ENCODE measurements at places on chromosomes 5 and 9.

- DNase-seq, result peak; percentile 29
Measured at GRCh38 chr5:72956324-72957140, 691 bp downstream of the FCHO2 start.

GRCh38 chr9:127763918-127764384 lies 14.5 kb downstream of the SH2D3C start:
- DNase-seq, result no peak

- DNase-seq, result no peak
Measured at GRCh38 chr9:110109333-110110092, 98.4 kb downstream of the C9orf152 start.

- DNase-seq, result no peak
Measured at GRCh38 chr5:84706678-84707641, 322.3 kb upstream of the EDIL3 start.

DNA sequence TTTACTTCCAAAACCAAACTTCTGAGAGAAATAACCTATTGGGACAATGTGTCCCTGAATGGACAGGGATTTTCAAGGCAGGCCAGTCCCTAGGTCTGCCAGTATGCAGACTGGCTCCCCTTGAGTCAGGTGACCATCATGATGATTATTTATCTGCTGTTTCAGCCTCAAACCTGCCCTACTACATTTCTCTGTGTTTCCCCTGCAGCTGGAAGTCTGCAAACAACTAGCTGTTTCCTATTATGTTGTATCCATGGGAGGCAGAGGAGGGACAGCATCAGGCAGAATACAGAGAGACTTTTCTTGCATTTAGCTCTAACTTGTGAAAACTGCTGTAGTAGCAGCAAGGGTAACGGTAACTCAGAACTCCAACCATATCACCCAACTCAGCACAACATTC lies 36.2 kb upstream of the IFNK start:
- no peak for DNase-seq

GRCh38 chr5:133510634-133511262 lies 101.6 kb downstream of the FSTL4 start:
- no peak for DNase-seq

DNA sequence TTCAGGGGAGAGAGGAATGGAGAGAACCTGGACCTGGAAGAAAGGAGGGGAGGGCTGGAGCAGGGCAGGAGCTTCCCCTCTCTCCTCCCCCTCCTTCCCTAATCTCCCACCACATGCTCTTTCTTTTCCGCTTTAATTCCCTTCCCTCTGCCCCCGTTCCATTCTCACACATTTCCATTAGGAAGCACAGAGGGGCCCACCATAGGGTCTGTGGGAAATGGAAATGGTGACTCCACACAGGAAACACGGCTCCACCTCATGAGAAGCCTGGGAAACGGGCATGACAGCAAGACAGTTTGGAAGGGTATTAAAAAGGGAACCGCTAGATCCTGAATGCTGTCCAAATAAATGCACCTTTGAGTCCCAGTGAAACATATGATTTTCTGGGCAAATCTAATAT lies 64.9 kb upstream of the ENTREP1 start:
- no peak for DNase-seq

DNA sequence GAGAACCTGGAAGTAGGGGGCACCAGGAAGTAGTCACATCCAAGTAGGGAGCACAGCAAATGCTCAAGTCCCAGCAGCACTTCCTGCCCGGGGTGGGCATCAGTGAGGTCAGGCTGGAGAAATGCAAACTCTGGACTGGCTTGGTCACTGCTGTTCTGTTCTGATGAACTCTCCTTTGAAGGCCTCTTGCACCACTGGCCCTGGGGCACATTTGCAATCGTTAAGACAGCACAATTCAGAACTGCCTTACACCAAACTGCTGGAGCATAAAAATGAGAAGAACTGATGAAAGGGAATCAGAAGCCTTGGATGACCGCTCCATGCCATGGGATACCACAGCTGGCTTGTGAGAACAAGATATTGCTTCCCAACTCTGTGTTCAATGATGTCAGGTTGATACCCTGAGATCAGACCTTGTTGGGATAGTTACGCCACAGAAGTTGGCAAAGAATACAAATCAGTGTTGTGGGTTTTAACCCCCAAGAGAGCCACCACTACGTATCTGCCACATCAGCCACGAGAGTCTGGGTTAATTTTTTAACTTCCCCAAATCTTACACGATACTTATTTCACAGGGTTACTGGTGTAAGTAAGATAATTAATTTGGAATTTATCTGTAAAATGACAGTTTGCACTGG lies 42.3 kb upstream of the ZSWIM6 start:
- DNase-seq, result no peak

GRCh38 chr9:111731928-111732327 lies 62.8 kb downstream of the SHOC1 start:
- DNase-seq, result no peak

GRCh38 chr9:131018621-131019020 lies 9.6 kb downstream of the LAMC3 start:
- no peak for DNase-seq

- DNase-seq, result no peak
Measured at GRCh38 chr9:110671849-110672248, 3.3 kb downstream of the MUSK start.

GRCh38 chr5:139188558-139189270 lies 9.5 kb downstream of the SIL1 start:
- no peak for DNase-seq

GRCh38 chr9:79664375-79664831 lies 92.6 kb downstream of the TLE4 start:
- DNase-seq, result no peak

DNA sequence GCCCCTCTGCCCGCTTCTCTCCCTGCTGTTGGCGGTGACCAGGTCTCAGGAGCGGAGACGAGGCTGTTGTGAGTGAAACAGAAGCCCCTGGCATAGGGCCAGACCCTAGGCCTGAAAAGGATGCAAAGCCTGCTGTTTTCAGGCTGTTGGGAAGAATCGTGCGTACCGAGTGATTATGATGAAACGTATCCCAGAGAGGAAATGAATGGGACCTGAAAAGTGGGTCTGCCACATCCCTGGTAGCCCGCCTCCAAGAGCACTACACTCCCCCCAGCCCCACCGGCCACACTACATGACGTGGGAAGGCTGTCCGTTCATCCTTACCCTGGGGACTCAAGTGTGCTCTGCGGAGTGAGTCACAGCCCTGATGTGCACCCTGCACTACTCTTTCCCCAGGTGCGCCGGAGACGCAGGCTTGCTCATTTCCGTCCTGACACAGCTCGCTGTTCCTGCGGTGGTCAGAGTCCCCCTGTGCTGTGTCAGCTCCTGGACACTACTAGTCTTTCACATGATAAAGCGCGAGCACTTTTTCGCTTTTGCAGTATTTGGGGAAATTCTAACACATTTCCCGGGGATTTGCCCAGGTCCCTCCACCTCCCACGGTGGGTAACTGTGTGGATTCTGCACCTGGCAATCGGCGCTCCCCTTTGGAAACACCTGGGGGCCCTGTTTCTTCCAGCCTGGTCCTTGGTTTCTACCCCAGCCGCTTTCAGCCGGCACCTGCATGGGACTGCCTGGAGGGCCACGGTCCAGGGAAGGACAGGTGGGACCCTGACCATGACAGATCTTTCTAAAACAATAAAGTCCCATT lies 91.5 kb downstream of the ANKRD33B start:
- no peak for DNase-seq

GRCh38 chr9:13956107-13956506 lies 357.8 kb downstream of the NFIB start:
- DNase-seq, result peak; percentile 74

- DNase-seq, result no peak
Measured at GRCh38 chr5:42109006-42109572, 184.0 kb downstream of the FBXO4 start.

- no peak for DNase-seq
Measured at GRCh38 chr5:143019614-143020515, 249.7 kb downstream of the ARHGAP26 start.

- no peak for DNase-seq
Measured at GRCh38 chr5:1764606-1764960, 35.1 kb downstream of the MRPL36 start.

- DNase-seq, result peak; percentile 16
Measured at GRCh38 chr5:146426853-146427618, 20.1 kb upstream of the TCERG1 start.

DNA sequence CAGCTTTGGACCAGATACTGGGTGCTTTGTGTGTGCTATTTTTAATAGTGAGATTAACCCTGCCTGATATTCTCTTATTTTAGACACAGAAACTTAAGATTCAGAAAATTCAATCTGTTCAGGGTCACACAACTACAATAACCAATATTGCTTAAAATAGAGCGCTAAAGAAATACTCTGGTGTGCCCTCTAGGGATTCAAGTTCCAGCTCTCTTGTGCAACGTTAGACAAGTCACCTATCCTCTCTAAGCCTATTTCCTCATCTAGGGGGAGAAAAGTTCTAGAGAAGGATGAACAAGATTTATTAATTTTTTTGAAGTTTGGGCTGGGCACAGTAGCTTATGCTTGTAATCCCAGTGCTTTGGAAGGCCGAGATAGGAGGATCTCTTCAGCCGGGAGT lies 2.1 kb upstream of the SCAI start:
- no peak for DNase-seq

GRCh38 chr5:95900383-95900958 lies 61.2 kb downstream of the ELL2 start:
- peak; percentile 64 for DNase-seq

DNA sequence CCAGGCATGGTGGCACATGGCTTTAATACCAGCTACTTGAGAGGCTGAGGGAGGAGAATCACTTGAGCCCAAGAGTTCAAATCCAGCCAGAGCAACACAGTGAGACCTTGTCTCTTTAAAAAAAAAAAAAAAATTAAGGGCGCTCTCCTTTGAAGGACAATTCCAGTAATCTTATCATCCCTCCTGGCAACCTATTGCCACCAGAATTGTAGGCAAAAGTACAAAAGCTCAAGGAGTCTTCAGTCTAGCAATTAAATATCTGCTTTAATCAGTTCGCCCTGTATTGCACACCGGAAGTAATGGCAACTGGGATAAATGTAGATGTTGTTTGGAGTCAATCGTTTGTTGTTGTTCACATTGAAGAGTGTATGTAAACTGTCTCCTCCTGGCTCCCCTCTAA lies 7.7 kb downstream of the SNX18 start:
- no peak for DNase-seq

DNA sequence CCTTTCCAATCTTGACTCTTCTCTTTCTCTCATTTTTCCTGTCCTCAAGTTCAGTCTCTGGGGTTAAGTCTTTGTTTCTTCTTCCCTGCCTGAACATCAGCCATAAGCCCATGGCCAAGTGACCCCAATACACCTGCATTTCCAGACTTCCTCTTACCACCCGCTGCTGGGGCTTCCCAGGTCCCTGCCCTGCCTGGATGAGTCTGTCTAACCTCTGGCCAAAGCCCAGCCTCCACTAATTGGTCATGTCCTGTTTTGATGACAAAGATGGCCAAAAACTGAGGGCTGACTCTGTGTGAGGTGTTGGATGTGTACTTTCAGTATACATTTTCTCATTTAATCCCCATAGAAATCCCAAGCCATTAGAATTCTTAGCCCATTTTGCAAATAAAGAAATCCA lies 47.3 kb downstream of the SH3TC2 start:
- DNase-seq, result no peak

DNA sequence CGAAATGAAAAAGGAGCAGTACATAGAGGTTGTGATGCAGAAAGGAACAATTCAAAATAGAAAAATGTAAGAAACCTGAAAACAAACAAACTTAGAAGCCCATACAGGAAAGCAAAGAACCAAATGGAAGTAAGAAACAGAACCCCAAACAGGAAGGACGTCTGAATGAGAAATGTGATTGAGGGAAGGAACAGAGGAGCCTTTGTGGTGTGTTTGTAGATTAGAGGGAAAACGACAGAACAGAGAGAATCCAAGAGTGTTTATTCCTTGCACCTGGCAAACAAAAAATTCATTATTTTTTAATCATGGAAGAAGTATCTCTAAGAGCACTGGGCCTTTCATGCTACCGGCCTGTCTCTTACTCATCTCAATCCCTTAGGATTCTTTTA lies 67.8 kb upstream of the ZSWIM6 start:
- DNase-seq, result no peak

GRCh38 chr5:29702875-29703274 lies 1490.6 kb upstream of the CDH6 start:
- no peak for DNase-seq

DNA sequence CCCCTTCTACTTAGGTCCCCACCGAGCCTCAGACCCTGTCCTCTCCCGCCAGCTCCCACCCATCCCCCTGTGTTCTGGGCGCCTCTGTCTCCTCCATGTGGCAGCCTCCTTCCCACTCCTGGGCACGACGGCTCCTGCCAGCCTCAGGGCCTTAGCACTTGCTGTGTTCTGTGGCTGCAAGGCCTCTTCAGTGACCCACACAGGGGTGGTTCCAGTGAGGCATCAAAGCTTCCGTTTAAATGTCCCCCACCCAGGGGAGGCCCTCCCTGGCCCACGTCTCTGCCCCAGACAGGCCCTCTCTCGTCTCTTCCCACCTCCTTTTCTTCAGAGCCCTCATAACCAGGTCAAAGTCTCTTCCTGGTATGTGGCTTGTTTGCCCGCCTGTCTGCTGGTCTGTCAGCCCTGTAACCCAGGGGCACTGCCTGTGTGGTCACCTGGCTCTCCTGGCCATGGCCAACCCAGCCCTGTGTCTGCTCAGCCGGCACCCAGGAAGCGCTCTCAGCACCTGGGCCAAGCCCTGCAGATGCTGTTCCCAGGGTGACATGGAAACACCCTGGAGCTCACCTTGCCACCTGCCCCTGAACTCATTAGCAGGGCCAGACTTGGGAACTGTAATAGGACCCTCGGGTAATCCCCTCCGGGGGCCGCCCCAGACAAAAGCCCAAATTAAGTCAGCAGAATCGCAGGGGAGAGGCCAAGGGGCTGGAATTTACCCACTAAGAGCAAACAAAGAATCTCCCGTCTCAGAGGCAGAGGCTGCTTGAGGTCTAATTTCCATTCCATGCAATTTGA lies 33.7 kb downstream of the LHX3 start:
- no peak for DNase-seq

DNA sequence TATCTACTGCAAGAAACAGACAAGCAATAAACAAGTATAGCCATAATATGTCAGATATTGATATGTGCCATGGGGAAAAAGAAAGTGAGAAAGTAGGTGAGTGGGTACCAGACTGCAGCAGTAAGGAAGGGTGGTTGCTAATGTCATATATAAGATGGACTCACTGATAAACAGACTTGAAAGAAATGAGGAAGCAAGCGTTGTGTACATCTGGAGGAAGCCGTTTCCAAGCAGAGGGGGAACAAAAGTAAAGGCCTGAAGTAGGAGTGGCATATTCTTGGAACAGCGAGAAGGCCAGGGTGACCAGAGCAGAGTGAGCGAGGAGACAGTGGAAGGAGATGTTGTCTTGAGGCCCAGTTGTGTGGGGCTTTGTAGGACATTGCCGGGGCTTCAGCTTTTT lies 142.2 kb upstream of the MAP3K1 start:
- DNase-seq, result no peak

GRCh38 chr9:74653410-74654080 lies 156.4 kb downstream of the RORB start:
- DNase-seq, result no peak

GRCh38 chr9:109923806-109924205 lies 143.8 kb downstream of the PALM2AKAP2 start:
- DNase-seq, result no peak

All from fibroblast of skin of left quadriceps (primary cell).